Stimulated activated CD8-positive, alpha-beta memory T cell treated with anti-CD3 and anti-CD28 coated beads, Interleukin-2, amount 100 ng/mL, for 1 hour (primary cell): ENCODE measurements at places on chromosomes 4 and X.

- no peak for DNase-seq
These were observed 19.4 kb downstream of the NKX6-1 start for GRCh38 chr4:84479663-84480062.

DNA sequence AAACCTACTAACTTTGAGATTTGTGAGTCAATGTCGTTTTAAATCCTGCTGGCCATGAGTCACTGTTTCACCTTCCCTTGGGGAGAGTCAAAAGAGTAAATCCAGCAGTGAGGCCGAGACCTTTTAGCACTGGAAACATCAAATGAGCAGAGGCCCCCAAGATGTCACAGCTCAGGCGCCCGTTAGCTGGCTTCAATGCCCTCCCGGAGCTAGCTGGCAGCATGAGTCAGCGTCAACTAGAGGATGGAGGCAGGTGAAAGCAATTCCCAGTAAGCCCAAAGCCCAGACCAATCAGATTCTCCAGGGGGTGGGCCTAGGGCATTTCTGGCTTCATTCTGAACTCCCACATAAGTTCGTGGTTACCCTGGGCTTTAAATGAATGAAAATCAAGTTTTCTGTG lies 170.9 kb downstream of the CLCN4 start:
- DNase-seq, result no peak

DNA sequence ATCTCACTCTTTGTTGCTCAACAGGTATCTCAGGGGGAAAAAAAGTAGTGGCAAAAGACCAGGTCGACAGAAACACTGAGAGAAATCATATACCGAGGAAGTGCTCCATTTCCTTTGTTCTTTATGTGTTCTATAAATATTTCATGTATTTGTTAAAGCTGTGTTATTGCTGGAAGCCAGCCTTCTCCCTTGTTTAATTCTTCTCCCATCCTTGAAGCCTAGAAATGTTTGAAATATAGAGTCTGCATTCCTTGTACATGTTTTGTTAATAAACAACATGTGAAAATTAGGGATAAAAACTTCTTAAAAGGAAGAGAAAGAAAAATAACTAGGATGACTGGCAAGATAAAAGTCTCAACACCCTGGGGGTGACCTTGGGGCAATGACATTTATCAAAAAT lies 186.2 kb downstream of the ANKRD50 start:
- no peak for DNase-seq

DNA sequence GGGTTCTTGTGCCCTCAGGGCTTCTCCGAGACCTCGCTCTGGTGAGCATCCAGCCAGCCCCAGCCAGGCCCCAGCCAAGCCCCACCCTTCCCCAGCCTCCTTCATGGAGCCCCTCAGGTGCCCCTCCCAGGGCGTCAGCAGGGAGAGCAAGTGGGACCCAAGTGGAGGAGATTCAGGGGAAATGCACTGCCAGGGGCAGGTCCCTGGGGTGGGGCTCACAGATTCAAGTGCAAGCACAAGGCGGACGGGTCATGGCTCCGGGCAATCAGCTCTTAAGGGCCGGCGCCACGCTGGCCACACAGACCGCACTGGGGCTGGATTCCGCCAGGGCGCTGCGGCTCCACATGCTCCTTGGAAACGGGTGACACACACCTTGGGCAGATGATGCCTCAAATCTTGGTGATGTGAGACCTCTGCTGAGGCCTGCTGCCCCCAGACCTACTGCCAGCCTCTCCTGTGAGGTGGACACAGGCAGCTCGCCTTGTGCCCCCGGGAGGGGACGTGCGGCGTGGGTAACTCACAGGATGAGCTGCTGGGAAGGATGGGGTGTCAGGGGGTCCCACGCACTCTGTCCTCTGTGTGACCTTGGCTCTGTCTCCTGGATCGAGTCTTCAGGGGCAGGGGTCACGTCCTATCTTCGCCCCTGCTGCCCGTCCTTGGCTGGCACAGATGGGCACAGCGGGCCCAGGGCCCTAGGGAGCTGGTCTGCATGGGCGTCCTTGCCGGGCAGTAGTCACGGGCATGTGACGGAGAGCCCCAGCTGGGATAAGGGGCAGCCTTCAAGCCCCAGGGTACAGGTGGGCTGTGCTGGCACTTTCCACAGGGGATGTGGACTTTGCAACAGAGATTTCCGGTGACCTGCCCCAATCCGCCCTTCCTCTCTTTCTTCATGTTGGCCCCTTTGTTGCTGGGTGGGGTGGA lies 17.1 kb downstream of the NAT8L start:
- no peak for DNase-seq

DNA sequence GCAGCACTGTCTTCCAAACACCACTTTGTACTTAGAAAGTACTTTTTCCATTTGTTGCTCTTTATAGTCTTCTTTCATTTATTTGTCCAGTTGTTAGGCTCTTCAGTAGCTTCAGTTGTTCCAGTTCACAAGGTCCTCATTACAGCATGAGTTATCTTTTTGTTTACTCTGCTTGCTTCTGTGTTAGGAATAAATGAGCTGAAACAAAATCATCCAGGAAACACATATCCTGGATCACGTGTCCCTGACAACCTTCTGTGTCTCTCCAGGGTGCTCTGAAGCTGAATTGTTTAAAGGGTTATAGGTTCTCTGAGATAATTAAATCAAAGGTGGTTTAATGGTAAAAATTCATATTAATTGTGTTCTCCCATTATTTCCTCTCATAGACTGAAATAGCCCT lies 19.9 kb upstream of the KLHL8 start:
- DNase-seq, result no peak

DNA sequence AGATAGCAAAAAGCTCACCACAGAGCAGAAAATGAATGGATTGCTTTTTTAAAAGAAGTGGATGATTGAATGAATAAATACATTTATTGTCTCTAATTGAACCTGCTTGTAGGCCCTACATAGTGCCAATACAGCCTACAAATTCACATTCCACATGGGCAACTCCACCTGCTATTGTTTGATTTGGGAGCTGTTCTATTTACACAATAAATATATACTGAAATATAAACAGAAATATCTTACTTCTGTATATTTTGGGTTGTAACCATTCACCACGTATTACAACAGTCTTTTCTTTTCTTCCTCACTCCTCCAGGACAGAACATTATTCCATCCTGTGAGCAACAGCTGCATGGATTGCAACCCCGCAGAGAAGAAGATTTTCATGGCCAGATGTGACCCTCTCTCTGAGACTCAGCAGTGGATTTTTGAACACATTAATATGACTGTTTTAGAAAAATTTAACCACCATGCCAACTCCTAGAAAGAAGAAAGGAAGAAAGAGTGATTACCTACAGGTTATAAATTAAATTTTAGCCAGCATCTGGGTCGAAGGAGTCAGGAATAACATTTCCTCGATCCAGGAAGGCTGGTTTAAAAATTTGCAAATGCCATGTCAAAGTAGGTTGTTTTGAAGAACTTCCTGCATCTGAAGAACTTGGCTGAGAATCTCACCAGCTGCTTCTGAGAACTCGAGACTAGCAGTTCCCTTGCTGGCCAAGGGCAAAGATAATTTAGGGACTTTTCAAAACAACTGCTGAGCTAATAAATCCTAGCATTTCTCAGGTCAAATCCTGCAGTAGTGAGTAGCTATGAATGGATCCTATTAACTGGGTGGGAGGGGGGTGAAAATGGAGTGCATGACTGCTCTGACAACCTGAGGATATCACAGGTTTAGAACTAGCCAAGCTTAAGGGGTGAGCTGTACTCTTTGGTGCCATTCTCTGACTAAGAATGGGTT lies 128.7 kb upstream of the GALNT7 start:
- no peak for DNase-seq

DNA sequence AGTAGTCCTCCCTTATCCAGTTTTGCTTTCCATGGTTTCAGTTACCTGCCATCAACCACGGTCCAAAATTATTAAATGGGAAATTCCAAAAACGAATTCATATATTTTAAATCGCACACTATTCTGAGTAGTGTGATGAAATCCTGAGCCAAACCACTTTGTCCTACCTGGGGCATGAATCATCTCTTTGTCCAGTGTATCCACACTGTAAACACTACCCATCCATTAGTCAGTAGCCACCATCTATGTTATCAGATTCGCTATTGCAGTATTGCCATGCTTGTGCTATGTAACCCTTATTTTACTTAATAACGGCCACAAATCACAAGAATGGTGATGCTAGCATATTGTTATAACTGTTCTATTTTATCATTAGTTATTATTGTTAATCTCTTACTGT lies 704.6 kb downstream of the SMARCA1 start:
- no peak for DNase-seq

DNA sequence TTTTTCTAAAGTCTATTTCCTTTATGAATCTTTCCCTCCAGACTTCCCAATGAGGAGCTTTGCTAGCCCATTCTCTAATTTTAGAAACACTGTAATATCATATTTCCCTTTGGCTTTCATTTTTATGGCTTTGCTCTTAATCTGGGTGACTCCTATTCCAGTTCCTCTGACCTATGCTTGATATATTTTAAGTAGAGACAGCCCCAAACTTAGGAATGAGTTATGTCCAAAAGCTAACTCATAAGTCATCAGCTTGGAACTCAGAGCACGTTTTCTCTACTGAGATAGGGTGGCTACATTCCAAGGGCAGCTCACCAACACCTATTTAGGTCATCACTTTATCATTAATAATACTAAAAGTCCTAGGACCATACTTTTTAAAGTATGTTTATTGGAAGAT lies 77.8 kb downstream of the OR13H1 start:
- no peak for DNase-seq

DNA sequence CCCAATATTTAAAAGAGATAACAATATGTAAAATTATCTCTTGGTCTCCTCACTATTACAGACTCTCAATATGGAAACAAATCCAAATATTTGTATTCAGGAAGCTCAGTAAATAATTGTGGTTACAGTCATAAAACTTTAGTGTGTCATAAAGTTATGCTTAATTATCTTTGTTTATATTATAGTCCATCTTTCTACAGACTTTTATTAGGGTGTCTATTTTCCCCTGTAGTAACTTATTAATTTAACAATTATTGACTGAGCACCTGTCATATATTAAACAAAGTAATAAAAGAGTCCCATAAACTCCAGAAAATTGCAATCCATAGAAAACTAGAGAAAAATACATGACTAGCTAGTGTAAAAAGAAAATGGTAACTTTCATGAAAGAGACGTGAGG lies 61.6 kb upstream of the GPM6A start:
- no peak for DNase-seq

GRCh38 chr4:153791746-153792617 lies 3.1 kb upstream of the SFRP2 start:
- no peak for DNase-seq

GRCh38 chr4:54971474-54971950 lies 153.9 kb downstream of the KDR start:
- no peak for DNase-seq

DNA sequence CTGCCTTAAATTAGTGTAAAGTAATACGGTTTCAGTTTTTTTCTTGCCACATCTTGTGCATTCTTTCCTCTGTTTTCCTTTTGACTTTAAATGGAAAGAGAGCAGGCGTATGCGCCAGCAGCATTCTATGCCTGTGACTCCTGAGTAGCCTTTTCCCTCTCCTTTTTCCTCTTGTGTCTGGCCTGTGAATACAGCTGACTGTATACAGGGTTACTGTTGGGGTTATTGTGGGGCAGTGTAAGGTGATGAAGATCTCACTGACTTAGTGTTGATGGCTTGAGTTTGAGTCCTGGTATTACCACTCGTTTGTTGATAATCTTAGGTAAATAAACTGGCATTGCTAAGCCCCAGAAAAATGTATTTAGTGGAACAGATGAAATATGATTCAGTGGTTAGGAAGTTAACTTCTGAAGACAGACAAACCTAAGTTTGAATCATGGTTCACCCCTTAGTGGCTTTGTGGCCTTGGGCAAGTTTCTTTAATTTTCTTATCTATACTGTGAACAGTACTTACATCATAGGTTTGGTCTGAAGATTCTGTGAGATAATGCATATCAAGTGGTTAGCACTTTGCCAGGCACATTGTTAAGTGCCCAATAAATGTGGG lies 105.1 kb downstream of the FNIP2 start:
- DNase-seq, result no peak

- no peak for DNase-seq
These were observed 673 bp downstream of the CNGA2 start for GRCh38 chrX:151735219-151735618.

DNA sequence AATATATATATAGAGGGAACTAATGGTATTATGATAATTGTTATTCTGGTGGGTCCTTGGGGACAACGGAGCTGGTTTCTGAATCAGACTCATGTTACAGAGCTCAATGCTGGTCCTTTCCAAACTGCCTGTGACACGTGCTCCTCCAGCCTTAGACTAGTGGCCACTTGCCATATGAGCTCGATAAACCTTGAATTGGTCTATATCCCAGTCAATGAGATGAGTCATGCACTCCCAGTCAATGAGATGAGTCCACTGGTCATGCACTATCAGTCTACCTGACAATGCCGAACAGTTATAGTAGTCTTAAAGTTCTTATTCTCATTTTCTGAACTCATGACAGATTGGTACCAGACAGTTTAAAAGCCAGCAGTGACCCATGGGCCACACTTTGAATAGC lies 325.2 kb downstream of the LDB2 start:
- no peak for DNase-seq

GRCh38 chr4:10063544-10064300 lies 42.4 kb upstream of the SLC2A9 start:
- DNase-seq, result no peak

GRCh38 chr4:66130042-66130441 lies 459.8 kb upstream of the EPHA5 start:
- no peak for DNase-seq

- DNase-seq, result no peak
These were observed 97.7 kb downstream of the EFHC2 start for GRCh38 chrX:44245733-44246132.

DNA sequence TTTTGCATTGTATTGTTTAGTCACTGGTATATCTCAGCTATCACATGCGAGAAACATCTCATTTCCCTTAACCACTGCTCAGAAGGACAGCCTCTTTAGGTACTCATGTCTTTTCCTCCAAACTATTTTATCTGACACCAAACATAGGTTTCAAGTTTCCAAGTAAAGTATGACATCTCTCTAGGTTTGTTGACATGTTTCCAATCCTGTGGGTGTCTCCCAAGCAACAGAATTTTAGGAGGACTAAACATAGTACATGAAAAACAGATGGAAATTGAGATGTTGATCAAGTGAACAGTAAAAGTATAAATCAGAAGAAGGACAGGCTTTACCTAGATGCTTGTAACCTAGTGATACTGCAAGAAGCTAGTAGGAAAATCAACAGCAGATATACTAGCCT lies 371.4 kb downstream of the DTHD1 start:
- no peak for DNase-seq

DNA sequence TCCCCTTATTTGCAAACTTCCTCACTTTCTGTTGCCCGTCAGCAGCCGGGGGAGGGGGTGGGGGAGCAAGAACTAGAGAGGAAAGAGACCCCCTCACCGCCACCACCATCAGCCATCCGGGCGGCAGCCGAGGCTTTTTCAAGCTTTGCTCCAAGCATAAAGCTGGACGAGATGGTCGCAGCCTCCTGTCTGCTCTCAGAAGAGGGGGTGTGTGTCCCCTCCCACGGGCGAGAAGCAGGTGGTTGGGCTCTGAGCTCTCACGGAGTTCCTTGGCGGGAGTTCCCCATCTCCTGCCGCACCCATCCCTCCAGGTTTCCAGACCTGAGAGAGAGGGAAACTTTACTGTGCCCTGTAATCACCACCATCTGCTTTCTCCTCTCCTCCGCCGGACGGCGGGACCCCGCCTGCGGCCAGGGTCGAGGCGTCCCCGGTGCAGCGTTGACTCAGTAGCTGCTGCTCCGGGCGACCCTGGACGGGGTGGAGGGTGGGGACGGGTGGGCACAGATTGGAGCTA lies 4.7 kb upstream of the ARX start:
- no peak for DNase-seq
